ENCODE measurements at places on chromosomes 3 and 15.

GRCh38 chr3:102361101-102361500 is 73.7 kb upstream of the ZPLD1 start:
- no peak for DNase-seq

DNA sequence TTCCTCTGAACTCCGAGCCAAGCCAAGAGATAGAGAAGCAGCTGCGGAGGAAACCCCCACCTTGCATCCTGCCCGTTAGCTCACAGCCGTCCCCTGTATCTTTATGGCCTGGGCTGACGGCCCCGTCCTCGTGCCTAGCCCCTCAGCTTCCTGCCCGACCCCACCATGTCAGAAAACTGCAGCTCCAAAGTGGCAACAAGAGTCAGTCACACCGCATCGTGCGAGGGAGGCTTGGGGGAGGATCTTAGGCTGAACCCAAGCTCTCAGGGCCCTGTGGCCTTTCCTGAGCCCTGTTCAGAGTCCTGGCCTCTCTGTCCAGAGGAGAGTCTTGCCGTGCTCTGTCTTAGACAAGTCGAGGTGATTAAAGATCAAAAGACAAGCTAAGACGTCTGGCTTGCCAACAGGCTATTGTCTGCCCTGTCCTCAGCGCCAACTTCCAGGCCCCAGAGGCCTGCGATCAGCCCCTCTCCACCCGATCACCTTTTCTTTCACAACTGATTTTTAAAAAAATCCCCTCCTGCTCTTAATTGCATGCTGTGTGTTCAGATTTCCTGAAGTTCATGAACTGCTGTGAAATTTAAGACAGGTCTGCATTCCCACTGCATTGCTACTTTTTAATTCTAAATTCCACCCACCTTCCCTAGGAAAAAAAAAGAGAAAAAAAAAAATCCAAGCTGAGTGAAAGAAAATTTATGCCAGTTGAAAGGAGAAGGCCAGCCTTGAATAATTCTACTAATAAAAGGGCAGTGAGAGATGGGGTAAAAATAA is 89.7 kb upstream of the WNT5A start:
- DNase-seq = no peak

DNA sequence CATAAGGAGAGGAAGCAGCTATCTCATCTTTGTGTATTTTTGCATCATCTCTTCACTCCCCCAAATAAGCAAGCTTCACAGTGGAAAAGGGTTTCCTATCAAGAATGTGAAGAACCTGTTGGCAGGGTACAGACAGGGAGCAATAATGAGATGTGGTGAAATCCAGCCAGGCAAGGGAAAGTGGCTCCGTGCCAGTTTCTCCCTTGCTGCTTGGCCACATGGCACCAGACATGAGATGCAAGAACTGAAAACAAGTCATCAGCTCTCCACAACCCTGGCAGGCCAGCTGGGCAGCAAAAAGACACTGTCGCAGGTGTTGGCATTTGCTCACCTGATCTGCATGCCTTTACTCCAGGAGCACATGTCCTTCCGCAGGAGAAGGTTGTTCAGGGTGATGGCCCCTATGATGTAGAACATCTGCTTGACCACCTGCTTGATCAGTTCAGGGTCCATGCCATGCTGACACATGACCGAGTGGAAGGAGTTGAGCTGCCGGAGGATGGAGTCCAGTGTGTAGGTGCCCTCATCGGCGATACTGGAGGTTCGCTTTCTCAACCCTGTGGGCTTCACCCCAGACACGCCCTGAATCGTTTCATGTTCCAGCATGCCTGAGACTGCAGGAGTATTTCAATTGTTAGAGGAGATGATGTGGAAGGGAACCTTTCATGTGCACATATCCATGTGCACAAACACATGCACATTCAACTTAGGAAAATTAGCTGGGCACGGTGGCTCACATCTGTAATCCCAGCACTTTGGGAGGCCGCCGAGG is 23.3 kb upstream of the MYO5C start:
- no peak for DNase-seq

DNA sequence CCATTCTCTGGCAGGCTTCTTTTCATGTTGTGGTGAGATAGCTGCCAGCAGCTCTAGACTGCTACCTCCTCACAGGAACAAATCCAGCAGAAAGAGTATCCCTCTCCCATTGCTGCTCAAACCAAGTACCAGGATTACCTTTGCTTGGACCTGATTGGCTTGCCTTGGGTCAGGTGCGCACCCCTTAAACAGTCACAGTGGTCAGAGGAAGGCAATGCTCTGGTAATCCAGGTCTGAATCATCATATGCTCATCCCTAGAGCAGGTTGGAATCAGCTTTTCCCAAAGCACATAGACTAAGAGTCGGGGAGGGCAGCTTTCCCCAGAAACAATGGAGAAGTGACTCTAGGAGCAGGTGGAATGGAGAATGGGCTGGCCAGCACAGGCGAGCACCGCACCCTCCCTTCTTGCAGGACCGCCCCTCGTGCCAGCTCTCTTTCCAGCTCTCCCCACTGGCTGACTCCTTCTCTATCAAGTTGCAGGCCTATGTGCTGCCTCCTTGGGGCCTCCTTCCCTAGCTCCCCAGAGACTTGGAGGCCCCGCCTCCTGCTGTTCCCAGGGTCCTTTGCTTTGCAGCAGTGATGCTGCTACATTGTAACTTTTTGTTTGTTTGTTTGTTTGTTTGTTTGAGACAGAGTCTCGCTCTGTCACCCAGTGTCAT is 29.9 kb upstream of the ADPGK start:
- no peak for DNase-seq

- no peak for DNase-seq
These were observed 503.5 kb downstream of the EDEM1 start for GRCh38 chr3:5690904-5691532.

DNA sequence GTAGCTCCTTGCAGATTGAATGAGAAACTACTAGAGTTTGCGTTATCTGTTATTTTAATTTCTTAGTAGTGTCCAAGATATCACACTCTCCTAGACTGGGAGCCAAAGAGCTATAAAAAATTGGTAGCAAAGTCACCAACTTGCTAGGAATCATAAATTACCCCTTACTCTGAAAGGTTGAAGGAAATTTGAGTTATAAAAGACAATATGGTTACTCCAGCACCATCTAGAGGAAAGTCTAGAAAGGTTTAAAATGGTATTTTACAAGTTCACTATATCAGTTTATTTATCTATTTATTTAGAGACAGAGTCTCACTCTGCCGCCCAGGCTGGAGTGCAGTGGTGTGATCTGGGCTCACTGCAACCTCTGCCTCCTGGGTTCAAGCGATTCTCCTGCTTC is 121.6 kb downstream of the RBPMS2 start:
- no peak for DNase-seq

- DNase-seq = no peak
These were observed 5.2 kb upstream of the ADAMTS17 start for GRCh38 chr15:100346866-100347512.

DNA sequence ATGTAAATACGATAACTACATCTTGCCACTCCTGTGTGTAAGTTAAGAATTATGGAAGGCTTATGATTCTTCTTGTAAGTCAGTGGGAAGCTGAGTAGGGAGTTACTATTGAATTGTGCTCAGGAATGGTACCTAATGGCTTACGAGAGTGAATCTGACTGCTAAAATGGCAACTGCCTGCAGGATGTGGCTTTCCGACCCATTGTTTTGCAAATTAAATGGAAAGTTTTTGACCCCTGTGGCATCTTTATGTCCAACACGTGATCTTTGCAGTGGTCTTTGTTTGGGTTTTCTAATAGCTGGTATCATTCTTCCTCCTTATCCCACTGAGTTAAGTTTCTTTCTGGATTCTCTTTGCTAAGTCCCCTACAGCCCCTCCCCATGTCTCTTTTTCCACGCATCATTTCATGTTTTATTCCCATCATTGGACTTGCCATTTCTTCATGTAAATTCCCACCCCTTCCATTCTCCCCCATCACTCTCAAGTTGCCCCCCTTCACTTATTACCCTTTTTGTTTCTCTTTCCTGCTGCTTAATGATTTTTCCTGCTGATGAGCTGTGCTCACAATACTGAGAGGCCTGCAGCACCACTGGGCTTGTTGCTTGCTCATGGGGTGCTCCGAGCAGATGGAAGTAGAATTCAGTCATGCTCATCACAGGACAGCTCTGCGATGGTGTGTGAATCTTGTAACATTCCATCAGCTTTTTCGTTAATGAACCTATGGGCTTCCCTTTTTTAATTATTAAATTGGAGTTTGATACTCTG is 428.2 kb upstream of the IL12A start:
- no peak for DNase-seq

DNA sequence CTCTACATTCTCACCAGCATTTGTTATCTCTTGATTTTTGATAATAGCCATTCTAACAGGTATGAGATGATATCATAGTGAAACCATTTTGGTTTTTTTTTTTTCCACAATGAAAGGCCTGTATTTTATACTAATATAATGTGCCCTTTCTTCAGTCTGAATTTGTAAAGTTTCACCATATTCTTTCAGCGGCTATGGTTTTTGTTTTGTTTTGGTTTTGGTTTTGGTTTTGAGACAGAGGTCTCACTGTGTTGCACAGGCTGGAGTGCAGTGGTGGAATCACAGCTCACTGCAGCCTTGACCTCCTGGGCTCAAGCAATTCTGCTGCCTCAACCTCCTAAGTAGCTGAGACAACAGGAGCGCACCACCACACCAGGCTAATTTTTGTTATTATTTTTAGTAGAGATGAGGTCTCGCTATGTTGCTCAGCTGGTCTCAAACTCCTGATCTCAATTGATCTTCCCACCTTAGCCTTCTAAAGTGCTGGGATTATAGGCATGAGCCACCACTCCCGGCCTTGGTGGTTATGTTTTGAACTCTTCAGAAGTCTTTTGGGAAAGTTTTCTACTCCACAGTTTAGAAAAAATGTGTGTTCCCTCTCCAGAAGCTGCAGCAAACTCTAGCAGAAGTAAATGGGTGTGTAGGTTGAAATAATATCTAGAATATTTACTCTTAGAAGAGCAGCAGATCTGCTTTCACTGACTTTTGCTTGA is 110.2 kb upstream of the UMPS start:
- DNase-seq = no peak

- no peak for DNase-seq
These were observed 14.6 kb upstream of the SNRPA1 start for GRCh38 chr15:101309436-101310160.

DNA sequence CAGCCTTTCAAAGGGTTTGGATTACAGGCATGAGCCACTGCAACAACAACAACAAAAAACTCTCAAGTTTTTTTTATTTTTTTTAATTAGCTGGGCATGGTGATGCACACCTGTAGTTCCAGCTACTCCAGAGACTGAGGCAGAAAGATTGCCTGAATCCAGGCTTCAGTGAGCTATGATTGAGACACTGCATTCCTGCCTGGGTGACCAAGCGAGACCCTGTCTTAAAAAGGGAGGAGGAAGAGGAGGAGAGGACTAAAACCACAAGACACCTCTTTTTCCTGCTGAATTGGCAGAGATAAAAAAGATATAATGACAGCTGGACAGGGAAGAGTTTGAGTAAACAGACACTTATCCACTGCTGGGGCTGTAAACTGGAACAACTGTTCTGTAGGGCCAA is 22.7 kb upstream of the CHRNB4 start:
- DNase-seq = no peak

GRCh38 chr15:66646308-66646707 is 55.7 kb upstream of the SMAD6 start:
- no peak for DNase-seq

- DNase-seq = no peak
These were observed 38.1 kb downstream of the RBM15B start for GRCh38 chr3:51429138-51429537.

- no peak for DNase-seq
These were observed 17.0 kb downstream of the PEAK1 start for GRCh38 chr15:77402740-77403379.

- DNase-seq = no peak
These were observed 82.9 kb upstream of the AKAP13 start for GRCh38 chr15:85297537-85297936.

GRCh38 chr15:89177633-89178306 is 43.6 kb downstream of the RLBP1 start:
- peak; percentile 54 for DNase-seq

DNA sequence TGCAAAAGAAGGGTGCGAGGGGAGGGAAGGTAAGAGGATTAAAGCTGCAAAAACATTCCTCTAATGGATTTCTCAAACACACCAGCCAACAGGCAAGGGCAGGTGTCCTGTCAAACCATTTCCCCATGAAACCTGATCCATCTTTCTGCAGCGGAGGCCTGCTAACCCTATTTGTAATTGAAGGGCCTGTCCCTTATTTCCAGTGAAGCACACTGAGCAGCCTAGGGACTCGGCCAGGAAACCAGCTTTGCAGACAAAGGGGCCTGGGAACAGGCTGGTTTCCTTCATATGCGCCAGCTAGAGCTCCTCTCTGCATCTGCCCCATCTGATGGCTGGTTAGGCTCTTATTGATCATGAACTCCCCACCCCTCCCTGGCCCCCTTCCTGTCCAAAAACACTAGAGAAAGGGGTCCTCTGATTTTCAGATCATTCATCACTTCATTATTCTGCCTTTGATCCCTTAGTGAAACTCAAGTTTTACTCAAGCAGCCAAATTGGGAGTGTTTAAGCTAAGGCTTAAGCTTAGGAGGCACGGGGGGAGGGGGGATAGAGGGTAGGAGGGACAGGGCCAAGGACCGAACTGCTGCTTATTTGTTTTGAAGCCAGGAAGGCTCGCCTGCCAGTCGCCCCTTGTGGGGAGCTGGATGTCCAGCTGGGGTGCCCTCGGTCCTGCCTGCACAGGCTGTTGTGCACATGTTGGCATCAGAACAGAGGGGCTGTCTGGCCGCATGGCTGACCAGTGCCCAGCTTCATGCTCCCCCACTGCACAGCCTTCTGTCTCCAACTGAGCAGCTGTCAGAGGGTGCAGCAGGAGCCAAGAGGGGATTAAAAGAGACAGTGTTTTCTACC is 53.1 kb downstream of the BOC start:
- no peak for DNase-seq

- no peak for DNase-seq
These were observed 24.7 kb downstream of the CHST14 start for GRCh38 chr15:40495516-40495915.

GRCh38 chr3:34284959-34285826 is 486.8 kb downstream of the PDCD6IP start:
- DNase-seq = no peak

GRCh38 chr15:45442507-45443135 is 64.3 kb upstream of the GATM start:
- no peak for DNase-seq

GRCh38 chr15:49978121-49978520 is 140.9 kb downstream of the ATP8B4 start:
- DNase-seq = no peak

DNA sequence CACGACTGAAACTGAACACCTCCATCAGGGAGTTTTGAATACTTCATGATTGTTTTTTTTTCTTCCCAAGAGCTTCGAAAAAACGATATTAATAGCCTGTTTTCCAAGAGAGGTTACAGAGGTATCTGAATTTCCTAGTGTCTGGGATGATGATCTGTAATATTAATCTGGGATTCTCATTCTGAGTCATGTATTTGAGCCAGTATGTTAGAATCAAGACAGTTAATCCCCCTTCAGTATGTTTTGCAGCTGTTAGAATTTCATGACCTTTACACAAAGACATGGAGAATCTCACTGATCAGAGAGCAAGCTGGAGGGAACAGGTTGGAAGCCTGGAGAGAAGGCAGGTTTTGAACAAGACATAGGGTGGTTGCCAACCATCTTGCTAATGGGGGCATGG is 234.5 kb upstream of the GAP43 start:
- DNase-seq = no peak

All from activated CD4-positive, alpha-beta T cell treated with anti-CD3 and anti-CD28 coated beads, Interleukin-2, amount 50 U/mL, for 1 hour (primary cell).